ENCODE measurements at places on chromosomes 16 and 17.

DNA sequence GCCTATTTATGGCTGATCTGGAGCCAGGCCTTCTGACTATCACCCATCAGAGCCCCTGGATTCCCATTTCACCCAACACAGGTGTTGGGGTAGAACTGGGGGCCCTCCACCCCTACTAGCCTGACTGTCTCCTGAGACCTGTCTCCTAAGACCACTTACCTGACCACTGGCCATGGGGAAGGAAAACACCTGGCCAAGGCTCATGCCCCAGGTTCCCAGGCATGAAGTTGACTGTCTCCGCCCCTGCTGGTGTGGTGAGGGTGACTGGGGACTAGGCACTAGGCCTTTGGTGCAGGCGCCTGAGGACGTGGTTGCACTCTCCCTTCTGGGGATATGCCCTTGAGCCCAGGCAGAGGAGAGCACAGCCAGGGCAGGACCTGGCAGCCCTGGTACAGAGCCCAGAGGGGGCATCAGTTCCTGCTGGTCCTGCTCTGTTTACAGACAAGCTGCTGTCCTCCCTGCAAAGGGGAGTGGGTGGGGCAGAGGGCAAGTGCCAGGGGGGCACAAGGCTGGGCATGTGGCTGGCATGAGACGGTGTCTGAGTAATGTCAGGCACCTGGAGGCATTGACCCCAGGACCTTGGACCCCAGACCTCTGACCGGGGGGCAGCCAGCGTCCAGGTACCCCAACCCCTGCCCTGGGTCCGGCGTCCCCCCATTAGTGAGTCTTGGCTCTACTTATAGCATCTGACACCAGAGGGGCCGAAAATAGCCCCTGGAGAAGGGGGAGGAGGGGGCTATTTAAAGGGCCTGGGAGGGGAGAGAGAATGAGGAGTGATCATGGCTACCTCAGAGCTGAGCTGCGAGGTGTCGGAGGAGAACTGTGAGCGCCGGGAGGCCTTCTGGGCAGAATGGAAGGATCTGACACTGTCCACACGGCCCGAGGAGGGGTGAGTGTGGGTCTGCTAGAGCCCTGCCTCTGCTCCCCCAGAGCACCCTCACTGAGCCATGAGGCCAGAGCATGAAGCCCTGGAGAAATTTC is at the start of gene TCAP:
TSS of gene TCAP (plus strand) at position 769 of the 981 bp plus-strand sequence. CDS start at position 780, 11 bp downstream.
- no peak for DNase-seq

DNA sequence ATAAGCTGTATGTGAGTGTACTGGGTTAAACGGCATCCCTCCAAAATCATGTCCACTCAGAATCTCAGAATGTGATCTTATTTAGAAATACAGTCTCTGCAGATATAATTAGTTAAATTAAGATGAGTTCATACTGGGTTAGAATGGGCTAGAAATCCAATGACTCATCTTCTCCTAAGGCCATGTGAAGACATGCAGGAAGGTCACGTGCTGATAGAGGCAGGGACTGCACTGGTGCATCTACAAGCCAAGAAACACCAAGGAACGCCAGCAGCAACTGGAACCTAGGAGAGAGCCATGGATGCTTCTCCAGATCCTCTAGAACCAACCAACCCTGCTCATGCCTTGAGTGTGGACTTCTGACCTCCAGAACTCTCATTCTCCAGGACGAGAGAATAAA is 241.0 kb downstream of the XYLT1 start:
- DNase-seq, result no peak

DNA sequence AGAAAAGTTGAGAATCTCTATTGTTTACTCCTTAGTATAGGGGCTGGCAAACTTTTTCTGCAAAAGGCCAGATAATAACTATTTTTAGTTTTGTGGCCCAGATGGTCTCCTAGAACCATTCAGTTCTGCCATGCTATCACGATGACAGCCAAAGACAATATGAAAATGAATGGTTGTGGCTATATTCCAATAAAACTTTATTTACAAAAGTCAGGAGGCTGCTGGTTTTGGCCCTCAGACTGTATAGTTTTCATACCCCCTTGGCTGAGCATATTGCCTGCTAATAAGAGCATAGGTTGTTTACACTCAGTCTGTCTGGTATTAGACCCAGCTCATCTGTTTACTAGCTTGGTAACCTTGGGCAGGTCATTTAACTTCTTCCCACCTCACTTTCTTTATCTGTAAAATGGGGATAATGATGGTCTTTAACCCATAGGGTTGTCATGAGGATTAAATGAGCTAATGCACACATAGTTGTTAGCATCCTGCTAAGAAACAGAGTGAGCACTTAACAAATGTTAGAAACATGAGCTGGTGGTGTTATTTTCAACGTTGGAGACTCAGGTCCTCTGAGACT is 156.3 kb downstream of the MSI2 start:
- no peak for DNase-seq

DNA sequence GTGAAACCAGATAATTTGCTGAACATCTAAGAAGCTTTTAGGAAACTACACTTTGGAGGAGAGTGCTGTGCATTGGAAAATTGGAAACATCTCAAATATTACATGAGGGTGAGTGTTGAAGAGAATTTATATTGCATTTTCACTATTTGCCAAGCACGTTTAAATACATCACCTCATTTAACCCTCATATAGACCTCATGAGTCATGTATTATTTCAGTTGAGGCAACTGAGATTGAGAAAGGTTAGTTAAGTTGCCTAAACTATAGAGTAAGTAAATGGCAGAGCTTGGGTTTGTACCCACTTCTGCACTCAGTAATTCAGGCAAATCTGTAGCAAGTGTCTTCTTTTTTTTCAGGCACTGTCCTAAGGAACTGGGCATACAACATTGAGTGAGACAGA is 3.7 kb upstream of the NLK start:
- DNase-seq, result no peak

- DNase-seq, result no peak
Measured at GRCh38 chr16:1530883-1531637, 2.4 kb upstream of the TMEM204 start.

DNA sequence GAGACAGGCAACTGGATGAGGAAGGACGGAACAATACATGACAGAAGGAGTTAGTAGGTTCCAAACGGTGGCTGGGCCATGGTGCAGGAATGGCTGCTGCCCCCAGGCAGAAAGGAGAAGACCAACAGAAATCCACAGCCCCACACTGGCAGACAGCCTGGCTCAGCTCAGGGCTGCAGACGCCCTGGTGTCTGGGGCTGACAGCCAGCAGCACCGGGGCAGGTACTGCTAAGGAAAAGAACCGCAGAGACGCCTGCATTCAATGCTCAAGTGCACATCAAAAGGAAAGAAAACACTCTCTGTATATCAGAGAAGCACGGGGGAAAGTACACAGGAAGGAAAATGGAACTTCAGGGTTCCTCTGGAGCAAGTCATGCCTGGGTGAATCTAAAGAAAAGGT is 53.4 kb downstream of the GAS7 start:
- DNase-seq, result no peak

DNA sequence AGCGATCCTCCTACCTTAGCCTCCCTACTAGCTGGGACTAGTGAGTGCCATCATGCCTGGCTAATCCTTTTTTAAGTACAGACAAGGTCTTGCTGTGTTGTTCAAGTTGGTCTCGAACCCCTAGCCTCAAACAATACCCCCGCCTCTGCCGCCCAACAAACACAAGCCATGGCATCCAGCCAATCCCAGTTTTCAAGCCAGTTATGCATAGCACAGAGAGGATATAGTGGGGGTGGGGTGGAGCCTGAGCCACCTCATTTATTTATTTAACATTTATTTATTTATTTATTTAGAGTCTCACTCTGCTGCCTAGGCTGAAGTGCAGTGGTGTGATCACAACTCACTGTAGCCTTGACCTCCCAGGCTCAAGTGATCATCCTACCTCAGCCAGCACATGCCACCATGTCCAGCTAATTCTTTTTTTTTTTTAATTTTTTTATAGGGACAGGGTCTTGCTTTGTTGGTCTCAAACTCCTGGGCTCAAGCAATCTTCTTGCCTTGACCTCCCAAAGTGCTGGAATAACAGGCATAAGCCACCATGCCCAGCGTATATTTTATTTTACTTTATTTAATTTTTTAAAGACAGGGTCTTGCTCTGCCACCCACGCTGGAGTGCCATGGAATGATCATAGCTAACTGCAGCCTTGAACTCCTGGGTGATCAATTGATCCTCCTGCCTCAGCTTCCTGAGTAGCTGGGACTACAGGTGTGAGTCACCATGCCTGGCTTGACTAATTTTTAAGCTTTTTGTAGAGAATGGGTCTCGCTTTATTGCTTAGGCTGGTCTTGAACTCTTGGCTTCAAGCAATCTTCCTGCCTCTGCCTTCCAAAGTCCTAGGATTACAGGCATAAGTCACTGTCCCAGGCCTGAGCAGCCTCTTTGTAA is 26.2 kb upstream of the KLHL11 start:
- no peak for DNase-seq
